ENCODE measurements at places on chromosomes 4 and X.
A peak's percentile ranks its signal among the peaks of the same experiment; 100 is the strongest.

DNA sequence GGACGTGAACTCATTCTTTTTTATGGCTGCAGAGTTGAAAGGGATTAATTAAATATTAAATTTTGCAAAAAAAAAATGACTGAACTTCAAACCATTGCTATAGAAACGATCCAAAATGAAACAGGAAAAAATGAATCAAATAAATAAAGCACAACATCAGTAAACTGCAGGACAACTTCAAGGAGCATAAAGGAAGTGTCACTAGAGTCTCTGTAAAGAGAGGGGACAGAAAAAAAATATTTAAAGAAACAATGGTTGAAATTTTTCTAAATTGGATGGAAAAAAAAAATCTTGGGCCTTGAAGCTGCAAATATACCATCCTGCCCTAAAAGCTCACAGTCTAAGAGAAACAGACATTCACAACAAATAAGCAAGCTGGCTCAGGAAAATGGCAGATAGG lies 339.3 kb upstream of the INTU start:
- no peak for DNase-seq

DNA sequence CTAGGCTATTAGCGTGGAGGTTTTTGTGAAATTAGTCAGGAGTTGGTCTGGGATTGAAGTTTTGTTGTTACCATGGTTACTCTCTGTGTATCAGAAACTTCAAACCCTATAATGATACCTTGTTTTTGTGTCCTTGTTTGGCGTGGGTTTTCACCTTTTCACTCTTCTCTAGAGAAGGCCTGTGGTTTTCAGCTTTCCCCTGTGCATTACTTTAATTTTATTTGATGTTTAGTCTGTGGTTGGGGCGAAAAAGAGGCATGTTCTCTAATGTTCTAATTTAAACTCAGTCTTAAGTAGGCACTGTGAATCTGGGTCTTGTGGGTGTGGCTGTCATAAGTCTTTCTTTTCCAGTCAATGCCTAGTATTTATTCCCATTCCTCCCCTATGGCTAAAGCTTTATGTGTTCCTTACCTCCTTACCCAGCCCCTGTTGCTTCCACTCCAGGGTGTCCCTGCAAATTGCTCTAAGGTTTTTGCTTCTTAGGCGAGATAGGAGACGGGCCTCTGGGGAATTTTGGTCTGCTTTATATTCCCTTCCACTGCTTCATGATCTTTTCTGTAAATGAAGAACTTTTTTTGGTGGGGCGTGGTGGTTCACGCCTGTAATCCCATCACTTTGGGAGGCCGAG lies 326.3 kb upstream of the ZCCHC13 start:
- no peak for DNase-seq

GRCh38 chrX:11143931-11144678 lies 33.0 kb downstream of the HCCS start:
- peak; percentile 63 for DNase-seq

GRCh38 chr4:78519962-78520361 lies 31.6 kb upstream of the ANXA3 start:
- DNase-seq, result no peak

GRCh38 chr4:98242538-98242937 lies 18.6 kb upstream of the RAP1GDS1 start:
- DNase-seq, result no peak

GRCh38 chrX:76172325-76172893 lies 453 bp upstream of the PBDC1 start:
- DNase-seq, result peak; percentile 21

DNA sequence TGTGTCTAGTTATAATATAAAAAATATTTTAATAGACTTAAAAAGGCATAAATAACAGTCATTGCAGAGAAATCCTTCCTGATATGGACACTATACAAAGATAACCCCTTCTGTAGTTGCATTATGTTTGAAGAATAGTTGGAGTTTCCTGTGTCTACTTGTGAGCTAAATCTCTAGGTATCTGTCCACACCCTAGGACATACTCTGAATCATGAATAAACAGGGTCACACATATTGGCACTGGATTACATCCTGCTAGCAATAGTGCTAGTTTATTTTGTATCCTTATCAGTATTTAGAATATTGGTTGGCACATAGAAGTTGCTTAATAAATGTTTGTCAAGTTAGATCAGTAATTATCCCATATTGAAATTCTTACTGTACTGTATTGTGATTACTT lies 173.9 kb downstream of the GRXCR1 start:
- no peak for DNase-seq

DNA sequence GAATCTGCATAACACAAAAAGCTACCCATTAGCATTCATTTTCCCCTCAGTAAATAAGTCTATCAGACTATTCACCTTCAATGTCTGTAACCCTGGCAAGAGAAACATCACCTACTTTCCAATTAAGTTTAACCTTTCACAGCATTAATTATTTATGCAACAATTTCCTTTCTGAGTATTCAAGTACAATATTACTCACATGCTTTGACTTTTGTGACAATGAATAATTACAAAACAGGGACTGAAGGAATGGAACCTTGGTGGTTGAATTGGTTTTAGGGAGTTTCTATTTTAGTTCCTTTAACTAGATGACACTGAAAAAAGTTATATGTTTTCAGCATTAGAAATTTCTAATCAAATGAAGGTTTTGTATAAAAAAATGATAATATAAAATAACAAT lies 932.3 kb upstream of the EPHA5 start:
- no peak for DNase-seq

DNA sequence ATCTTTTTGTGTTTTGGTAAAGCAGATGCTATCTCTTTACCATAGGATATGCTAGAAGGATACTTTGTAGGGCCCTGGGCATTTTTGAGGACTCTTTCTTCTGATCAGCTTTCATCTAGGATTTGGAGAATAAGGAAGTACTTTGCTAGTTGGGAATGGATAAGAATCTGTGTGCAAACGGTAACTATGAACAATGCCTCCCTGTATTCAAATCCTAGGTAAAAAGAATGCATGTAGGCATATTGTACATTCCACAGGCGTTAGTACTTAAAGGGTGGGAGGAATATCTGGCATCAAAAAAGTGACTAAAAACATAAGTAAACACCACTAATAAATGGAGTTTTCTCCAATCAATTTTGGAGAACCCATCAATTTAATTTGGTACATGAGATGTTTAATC lies 59.7 kb downstream of the SH3BGRL start:
- no peak for DNase-seq
